ENCODE measurements at places on chromosomes 2 and 18. TPM values are rescaled to one million over a fixed set of nuclear protein-coding genes. Genes with fewer than 3 reads are reported as not detected.

Gene SH3BP4
- 1.5 TPM for total RNA-seq

Gene TLX2
- total RNA-seq: not detected

Gene SP140
- total RNA-seq: 424 TPM

Gene COL4A4
- total RNA-seq: 34.6 TPM

Gene PIAS2
- total RNA-seq: 51.1 TPM

Gene INPP5D
- 466 TPM for total RNA-seq

Gene UGT1A7
- not detected for total RNA-seq

DNA sequence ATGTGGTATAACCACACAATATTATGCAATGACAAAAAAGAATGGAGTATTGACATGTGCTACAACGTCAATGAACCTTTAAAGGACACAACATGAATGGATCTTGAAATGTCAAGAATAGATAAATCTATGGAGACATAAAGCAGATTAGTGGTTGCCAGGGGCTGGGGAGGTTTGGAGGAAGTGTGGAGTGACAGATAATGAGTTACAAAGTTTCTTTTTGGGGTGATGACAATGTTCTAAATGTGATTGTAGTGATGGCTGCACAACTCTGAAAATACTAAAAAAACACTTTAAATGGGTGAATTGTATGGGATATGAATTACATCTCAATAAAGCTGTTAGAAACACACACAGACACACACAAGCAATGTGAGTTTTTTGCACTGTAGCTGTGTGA, 37.4 kb upstream of the C1D start:
- peaks cover 2% of the 10 kb centered on the region for H3K4me1 ChIP-seq
- no peak overlapping the region for H3K27ac ChIP-seq
- DNase-seq: no peak
- no peaks in the 10 kb centered on the region for H3K27me3 ChIP-seq

GRCh38 chr2:1594123-1594372, 150.3 kb downstream of the PXDN start:
- no peaks in the 10 kb centered on the region for H3K36me3 ChIP-seq
- H3K27me3 ChIP-seq: no peaks in the 10 kb centered on the region
- no peak for DNase-seq
- H3K4me1 ChIP-seq: no peaks in the 10 kb centered on the region
- no peak overlapping the region for H3K27ac ChIP-seq
- H3K4me3 ChIP-seq: no peak overlapping the region

- no peak for DNase-seq
- H3K27me3 ChIP-seq: no peaks in the 10 kb centered on the region
- H3K4me3 ChIP-seq: no peak overlapping the region
These were observed 63.1 kb downstream of the FECH start for GRCh38 chr18:57523171-57523956.

GRCh38 chr18:10122988-10123950, 209.5 kb downstream of the VAPA start:
- H3K36me3 ChIP-seq: no peaks in the 10 kb centered on the region
- DNase-seq: no peak
- no peak overlapping the region for H3K27ac ChIP-seq
- H3K4me3 ChIP-seq: no peak overlapping the region
- H3K4me1 ChIP-seq: no peaks in the 10 kb centered on the region

- no peaks in the 10 kb centered on the region for H3K36me3 ChIP-seq
- no peaks in the 10 kb centered on the region for H3K4me1 ChIP-seq
- no peak overlapping the region for H3K4me3 ChIP-seq
These were observed 647.5 kb upstream of the SETBP1 start for GRCh38 chr18:44033144-44033701.

DNA sequence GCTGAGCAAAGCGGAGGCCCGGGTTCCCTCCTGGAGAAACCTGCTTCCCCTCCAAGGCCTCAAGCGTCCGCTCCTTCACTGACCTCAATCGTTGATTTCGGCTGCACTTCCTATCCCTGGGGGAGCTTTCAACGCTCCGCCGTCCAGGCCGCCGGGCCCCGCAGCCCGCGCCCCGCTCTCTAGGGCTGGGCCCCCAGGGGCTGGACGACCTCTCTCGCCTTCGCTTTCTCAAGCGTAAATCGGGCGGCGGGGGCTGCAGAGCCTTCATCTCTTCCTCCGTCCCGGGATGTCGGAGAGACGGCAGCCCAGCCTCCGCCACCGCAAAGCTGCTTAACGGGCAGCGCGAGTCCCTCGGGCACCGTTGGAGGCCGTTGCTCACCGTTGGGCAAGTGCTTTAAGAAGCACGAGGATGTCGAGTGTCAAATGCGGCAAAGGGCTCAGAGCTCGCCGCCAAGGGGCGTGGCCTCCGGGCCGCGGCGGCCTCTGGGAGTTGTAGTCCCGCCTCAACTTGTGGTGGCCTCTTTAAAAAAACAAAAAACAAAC, 8.5 kb downstream of the HES6 start:
- H3K27me3 ChIP-seq: no peaks in the 10 kb centered on the region
- H3K4me3 ChIP-seq: peak overlapping the region; percentile 6
- DNase-seq: peak; percentile 86

DNA sequence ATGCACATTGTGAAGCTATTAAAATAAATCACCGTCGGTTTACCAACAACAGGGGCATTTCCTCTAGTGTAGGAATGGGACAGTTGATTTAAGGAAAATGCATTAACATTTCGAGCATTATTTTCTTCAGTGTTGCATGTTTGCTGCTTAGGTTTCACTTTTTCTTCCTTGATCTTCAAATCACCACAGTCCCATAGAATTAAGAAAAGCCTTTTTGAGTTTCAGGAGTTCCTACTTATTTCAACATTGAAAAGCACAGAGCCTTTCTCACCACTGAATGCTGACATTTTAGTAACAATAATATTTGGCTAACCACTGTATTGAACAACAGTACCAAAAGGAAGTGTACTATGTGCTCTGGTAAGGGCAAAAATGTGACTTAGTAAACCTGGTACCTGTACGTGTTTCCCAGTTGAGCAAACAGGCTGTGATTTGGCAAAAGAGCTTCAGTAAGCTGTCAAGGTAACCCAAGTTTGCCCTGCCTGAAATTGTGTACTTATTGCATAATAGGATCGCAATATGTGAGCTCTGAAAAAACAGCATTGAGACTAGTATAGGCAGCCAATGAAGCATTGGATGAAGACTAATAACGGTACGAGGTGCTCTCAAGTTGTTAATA, 2.2 kb downstream of the LRRTM4 start:
- H3K4me3 ChIP-seq: no peak overlapping the region
- no peaks in the 10 kb centered on the region for H3K4me1 ChIP-seq
- H3K36me3 ChIP-seq: no peaks in the 10 kb centered on the region
- no peaks in the 10 kb centered on the region for H3K27me3 ChIP-seq
- DNase-seq: no peak

- H3K4me3 ChIP-seq: no peak overlapping the region
- H3K4me1 ChIP-seq: no peaks in the 10 kb centered on the region
- H3K27ac ChIP-seq: no peak overlapping the region
- no peaks in the 10 kb centered on the region for H3K27me3 ChIP-seq
- no peak for DNase-seq
- peaks cover 48% of the 10 kb centered on the region for H3K36me3 ChIP-seq
These were observed 48.9 kb downstream of the COX7A2L start for GRCh38 chr2:42312106-42312505.

- H3K27ac ChIP-seq: no peak overlapping the region
- no peak overlapping the region for H3K4me3 ChIP-seq
- H3K27me3 ChIP-seq: no peaks in the 10 kb centered on the region
- H3K36me3 ChIP-seq: no peaks in the 10 kb centered on the region
- no peak for DNase-seq
These were observed 113.3 kb upstream of the ALKAL2 start for GRCh38 chr2:401019-401679.

GRCh38 chr2:236908439-236909192, 177.1 kb upstream of the COPS8 start:
- DNase-seq: no peak
- H3K36me3 ChIP-seq: no peaks in the 10 kb centered on the region
- H3K4me3 ChIP-seq: no peak overlapping the region
- H3K27ac ChIP-seq: no peak overlapping the region
- no peaks in the 10 kb centered on the region for H3K27me3 ChIP-seq

GRCh38 chr2:71220743-71221142, 6.2 kb downstream of the PAIP2B start:
- no peaks in the 10 kb centered on the region for H3K27me3 ChIP-seq
- H3K36me3 ChIP-seq: peaks cover 7% of the 10 kb centered on the region
- no peak overlapping the region for H3K27ac ChIP-seq
- DNase-seq: peak; percentile 27

DNA sequence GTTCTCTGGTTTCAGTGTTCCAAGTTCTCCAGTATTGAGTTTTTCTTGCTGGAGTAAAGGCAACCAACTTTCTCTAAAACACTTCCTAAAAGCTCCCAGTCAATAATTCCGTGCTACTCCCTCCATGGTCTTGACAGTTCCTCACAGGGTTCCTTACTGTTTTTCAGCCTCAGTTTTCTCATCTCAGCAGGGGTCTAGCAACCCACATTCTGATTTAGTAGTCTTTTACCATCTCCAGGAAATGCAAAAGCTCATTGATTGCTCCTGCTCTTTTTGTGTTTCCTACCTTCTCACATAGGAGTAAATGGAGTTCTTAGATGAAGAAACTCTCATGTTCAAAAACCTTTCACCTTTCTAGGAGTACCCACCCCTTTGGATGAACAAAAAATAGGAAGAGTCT, 978.8 kb upstream of the POU3F3 start:
- no peaks in the 10 kb centered on the region for H3K4me1 ChIP-seq
- no peaks in the 10 kb centered on the region for H3K27me3 ChIP-seq
- H3K4me3 ChIP-seq: no peak overlapping the region
- H3K36me3 ChIP-seq: no peaks in the 10 kb centered on the region

DNA sequence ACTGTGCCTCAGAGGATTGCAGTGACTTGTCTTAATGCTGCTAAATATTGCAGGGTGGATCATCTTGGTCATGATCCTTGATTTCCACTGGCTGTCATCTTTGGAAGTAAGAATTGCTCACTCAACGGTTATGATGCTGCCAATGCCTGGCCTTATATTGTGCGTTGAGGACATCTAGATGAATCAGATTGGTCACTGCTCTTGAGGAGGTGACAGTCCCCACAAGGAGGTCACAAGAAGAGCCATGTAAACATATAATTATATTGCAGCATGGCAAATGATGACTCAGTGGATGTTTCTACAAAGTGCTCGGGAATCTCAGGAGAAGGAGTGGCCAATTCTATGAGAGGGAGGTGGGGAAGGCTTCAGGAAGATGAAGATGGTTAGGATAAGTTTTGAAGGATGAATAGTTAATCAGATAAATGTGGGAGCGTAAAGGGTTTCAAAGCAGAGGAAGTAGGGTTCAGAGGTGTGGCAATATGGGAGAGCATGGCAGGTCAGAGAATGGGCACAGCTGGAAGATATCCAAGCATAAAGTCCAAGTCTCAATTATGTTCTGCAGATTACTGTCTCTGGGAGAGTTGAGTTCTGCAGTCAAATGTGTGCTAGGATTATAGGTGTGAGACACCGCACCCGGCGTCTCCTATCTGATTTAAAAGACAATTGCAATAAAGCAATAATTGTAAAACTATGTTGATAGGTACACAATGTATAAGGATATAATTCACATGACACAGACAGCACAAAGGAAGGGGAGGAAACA, 21.3 kb upstream of the TMEM131 start:
- H3K36me3 ChIP-seq: no peaks in the 10 kb centered on the region
- no peaks in the 10 kb centered on the region for H3K27me3 ChIP-seq
- peaks cover 56% of the 10 kb centered on the region for H3K4me1 ChIP-seq
- no peak for DNase-seq
- no peak overlapping the region for H3K4me3 ChIP-seq
- no peak overlapping the region for H3K27ac ChIP-seq

DNA sequence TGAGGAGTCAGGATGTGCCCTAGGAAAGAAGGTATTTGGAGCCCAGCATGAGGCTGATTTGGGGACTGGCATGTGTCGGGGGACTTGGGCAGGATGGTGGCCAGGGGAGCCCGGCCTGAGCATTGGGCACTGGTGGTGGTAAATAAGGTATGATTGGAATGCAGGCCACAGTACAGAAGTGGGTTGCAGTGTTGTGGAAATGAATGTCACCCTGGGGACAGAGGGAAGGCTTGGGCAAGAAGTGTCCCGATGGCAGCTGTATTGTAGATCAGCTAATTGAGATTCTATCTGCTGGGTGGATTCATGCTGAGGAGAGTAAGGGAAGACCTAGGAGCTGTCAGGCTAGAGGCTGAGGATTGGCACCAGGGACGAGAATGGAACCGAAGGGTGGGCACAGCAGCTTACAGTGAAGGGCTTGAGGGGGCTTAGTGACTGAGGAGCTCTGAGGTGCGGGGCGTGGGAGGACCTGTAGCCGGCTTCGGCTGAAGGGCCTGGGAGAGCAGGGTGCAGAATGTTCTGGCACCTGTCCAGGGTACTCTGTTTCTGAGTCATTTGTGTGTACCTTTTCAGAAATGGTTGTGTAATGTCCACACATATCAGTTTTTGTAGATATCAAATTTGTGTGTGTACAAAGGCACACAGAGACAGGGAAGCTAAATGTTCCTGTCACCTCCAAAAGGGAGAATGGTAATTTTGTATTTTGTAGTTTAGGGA, 170.2 kb downstream of the PRKCE start:
- H3K36me3 ChIP-seq: no peaks in the 10 kb centered on the region
- DNase-seq: no peak
- no peak overlapping the region for H3K27ac ChIP-seq
- peaks cover 26% of the 10 kb centered on the region for H3K4me1 ChIP-seq

DNA sequence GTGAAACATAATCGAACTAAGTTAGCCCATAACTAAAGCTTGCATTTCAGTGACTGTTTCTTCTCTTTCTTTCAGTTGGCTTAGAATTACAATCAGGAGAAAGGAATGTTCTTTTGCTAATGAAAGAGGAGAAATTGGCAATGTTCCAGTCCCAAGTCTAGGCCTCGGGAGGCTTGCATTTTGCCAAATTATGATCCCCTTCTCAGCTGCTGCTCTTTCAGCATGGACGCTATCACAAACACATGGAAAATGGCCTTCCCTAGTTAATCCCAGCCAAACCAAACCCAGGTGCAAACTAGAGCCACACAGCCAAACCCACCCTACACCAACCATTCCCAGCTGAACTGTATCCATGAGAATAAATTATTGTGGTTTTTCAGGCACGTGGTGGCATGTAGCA, 605.2 kb upstream of the LRRTM4 start:
- H3K4me3 ChIP-seq: no peak overlapping the region
- H3K27ac ChIP-seq: no peak overlapping the region
- H3K4me1 ChIP-seq: no peaks in the 10 kb centered on the region
- H3K27me3 ChIP-seq: no peaks in the 10 kb centered on the region
- H3K36me3 ChIP-seq: no peaks in the 10 kb centered on the region

DNA sequence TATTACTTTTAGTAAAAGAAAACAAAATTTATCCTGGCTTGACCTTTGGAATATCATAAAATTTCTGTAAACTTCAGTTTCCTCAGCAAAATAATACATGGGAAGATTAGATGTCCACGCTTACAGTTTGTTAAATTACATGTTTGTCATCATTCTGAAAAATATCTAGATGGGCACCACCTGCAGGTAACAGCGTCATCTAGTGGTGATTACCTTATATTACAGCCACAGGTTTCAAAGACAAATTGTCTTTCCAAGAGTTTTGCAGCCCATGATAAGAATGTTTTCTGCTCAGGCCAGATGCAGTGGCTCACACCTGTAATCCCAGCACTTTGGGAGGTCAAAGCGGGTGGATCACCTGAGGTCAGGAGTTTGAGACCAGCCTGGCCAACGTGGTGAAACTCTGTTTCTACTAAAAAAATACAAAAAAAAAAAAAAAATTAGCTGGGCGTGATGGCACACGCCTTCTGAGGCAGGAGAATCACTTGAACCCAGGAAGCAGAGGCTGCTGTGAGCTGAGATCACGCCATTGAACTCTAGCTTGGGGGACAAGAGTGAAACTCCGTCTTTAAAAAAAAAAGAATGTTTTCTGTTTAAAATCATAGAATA, 96.3 kb upstream of the RASGRP3 start:
- no peak for DNase-seq

- H3K27me3 ChIP-seq: no peaks in the 10 kb centered on the region
- H3K27ac ChIP-seq: no peak overlapping the region
- H3K4me1 ChIP-seq: peaks cover 5% of the 10 kb centered on the region
These were observed 116.3 kb upstream of the RMP24 start for GRCh38 chr18:35856178-35856577.
